ENCODE measurements at places on chromosomes 12 and 14.

GRCh38 chr12:90585640-90586304 lies 369.2 kb downstream of the CCER1 start:
- DNase-seq: no peak

- DNase-seq: peak; percentile 25
These were observed 220.6 kb upstream of the OR4E1 start for GRCh38 chr14:21894003-21894897.

- no peak for DNase-seq
These were observed 229.1 kb downstream of the KCNC2 start for GRCh38 chr12:74980510-74980909.

- peak; percentile 69 for DNase-seq
These were observed 26.2 kb downstream of the RFLNA start for GRCh38 chr12:124321040-124321481.

DNA sequence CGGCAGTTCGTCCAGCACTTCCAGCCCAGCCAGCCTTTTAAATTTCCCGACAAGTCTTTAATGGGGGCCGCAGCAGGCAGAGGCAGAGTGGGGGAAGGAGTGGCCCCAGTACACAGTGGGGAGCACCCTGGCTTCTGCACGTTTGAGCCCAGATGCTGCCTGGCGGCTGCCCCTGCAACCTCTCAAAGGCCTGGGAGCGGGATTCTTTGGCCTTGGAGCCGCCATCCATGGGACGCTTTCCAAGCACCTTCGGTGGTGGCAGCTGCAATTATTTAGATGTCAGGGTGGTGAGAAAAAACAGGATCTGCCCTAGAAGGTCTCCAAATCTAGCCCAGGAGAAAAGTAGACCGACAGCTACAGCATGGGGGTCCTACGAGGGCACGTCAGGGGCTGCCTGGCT lies 46.0 kb downstream of the FAM222A start:
- no peak for DNase-seq

- DNase-seq: no peak
These were observed 18.8 kb downstream of the WBP11 start for GRCh38 chr12:14784471-14784870.

DNA sequence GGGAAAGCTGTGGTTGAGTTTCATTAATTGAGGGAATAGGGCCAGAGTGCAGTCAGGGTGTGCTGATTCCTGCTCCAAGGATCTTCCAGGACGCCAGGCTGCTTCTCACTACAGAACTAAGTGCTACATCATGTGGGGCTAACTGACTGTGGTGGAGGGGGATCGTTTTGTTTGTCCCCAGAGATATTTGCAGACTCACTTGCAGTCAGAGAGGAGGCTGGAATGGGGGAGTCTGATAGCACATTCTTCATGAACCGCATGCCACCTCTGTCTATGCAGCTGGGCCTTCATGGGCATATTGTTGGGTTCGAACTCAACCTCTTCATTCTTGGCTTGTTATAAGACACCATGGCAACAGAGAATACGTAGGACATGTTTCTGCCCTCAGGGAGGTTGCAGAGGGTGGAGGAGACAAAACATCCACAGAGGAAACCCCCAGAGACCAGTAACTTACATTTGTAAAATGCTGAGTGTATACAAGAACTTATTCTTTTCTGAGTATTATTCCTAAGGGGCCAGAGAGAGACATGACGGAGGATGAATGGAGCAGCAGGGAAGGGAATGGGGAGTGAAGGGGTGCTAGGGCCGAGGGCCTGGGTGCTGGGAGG lies 13.0 kb downstream of the KRT7 start:
- DNase-seq: no peak

GRCh38 chr12:80861641-80862378 lies 75.9 kb downstream of the LIN7A start:
- DNase-seq: no peak

GRCh38 chr12:122139266-122139665 lies 34.8 kb downstream of the IL31 start:
- no peak for DNase-seq

DNA sequence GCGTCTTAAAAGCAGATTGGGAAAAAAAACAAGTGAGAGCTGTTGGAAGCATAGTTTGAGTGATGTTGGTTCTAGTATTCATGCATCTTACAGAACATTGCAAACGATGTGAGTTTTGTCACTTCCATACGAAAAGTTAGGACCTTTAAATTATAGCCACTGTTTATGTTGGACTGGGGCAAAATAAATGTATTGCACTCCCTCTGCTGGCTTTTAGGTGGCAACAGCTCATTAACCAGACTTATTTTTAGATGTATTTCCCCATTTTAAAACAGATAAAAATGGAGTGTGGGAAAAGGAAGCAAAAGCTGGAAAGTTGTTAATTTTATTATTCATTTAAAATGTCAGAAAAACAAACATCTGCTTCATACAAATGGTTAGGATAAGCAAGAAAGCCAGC lies 111.9 kb downstream of the LGR5 start:
- DNase-seq: peak; percentile 5

Measured in suppressor macrophage (primary cell).